ENCODE measurements at places on chromosomes 2 and 18.

- H3K4me1 ChIP-seq, result no peaks in the 10 kb centered on the region
- DNase-seq, result no peak
These were observed 83.8 kb downstream of the PARD3B start for GRCh38 chr2:204628926-204629712.

- no peak for DNase-seq
- H3K36me3 ChIP-seq, result no peaks in the 10 kb centered on the region
- H3K4me3 ChIP-seq, result no peak overlapping the region
These were observed 52.3 kb downstream of the TDRD15 start for GRCh38 chr2:21175895-21176646.

DNA sequence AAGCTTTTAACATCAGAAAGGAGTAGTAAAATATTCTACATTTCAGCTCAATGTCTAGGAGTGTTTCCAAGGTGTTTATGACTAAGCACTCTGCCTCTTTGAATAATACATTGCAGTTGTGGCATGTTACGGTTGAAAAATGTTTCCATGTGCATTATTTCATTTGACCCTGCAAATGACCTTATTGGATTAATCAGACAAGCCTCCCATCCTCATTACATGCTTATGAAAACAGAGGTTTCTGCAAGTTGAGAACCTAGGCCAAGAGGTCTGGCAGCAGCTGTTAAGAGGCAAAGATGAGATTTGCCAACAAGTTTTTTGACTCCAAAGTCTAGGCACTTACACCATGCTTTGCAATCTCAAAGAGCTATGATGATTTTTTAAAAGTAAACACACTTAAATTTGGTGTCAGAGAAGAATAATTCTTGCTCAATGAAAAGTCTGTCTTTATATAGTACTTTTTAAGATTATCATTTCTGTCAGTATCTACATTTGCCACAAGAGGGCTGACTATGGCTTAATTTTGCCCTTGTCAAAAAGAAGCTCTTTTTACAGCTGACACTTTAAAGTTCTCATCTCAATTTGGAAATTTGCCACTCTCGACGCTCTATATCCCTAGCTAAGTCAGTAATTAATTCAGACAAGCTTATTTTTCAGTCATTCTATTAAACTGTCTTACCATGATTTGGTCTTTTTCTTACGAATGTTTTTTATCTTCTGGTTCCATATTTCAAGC is 260.6 kb downstream of the PAX3 start:
- H3K4me1 ChIP-seq, result no peaks in the 10 kb centered on the region
- no peak overlapping the region for H3K4me3 ChIP-seq
- no peaks in the 10 kb centered on the region for H3K27me3 ChIP-seq
- DNase-seq, result no peak
- H3K27ac ChIP-seq, result no peak overlapping the region
- no peaks in the 10 kb centered on the region for H3K36me3 ChIP-seq

DNA sequence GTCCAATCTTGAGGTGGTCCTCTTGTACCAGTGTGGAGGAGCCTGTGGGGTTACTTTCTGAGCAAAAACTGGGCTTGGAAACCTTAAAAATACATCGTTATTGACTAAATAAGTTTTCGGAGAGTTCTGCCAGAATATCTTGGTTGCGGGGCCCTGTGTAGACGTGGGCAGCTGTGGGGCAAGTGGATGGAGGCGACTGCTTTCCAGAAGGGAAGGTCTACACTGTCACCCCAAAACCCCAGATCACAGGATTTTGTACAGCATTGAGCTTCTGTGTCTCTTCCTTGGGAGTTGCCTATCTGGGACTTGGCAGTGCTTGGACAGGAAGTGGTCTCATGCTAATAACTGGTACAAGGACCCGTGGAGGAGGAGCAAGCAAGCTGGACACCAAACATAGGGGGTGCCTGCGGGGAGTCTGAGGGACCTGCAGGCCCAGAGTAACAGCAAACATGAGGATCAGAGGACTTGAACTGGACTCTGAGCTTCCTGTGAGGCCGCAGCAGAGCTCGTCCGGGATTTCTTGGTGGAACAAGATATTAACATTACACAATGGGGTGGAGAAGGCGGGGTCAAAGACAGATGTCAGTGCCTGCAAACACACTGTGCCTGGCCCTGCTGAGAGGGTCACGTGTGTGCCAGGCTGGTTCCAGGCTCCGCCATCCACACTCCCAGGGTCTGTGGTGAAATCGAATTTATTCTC is 48.0 kb upstream of the CTLA4 start:
- H3K4me1 ChIP-seq, result no peaks in the 10 kb centered on the region
- H3K4me3 ChIP-seq, result no peak overlapping the region
- DNase-seq, result no peak
- H3K27ac ChIP-seq, result no peak overlapping the region
- no peaks in the 10 kb centered on the region for H3K36me3 ChIP-seq
- no peaks in the 10 kb centered on the region for H3K27me3 ChIP-seq

All from iPS DF 6.9 (cell line).